NCI-H345 (cell line): ENCODE measurements at places on chromosomes 3 and 15.

GRCh38 chr3:183924956-183925355 lies 40.3 kb upstream of the PARL start:
- no peak for DNase-seq

DNA sequence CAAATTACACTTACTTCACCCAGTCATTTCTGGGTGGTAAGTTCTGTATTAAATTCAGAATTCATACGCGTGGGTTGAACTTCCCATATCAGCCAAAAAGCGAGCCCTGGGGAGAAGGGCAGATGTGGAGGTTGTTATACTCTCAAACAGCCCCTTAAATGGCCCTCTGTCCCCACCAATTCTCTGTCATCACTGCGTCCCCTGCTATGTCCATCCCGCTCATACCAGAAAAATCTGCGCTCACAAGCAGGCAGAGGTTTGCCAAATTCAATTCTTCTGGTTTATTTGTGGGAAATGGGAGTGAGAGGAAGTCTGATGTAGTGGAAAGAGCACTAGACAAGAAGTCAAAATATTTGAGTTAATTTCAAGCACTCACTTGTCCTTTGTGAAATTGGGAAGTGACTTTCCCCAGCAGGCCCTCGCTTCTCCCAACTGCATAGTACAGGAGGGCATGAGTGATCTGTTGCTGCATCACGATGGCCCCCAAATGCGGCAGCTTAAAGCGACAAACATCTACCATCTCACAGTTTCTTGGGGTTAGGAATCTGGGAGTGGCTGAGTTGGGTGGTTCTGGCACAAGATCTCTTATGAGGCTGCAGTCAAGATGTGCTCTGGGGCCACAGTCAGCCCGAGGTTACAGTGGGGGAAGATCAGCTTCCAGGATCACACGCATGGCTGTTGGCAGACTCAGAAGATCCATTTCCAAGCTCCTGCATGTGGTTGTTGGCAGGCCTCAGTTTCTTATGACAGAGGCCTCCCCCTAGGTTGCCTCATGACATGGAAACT lies 67.7 kb downstream of the CPN2 start:
- DNase-seq = no peak

DNA sequence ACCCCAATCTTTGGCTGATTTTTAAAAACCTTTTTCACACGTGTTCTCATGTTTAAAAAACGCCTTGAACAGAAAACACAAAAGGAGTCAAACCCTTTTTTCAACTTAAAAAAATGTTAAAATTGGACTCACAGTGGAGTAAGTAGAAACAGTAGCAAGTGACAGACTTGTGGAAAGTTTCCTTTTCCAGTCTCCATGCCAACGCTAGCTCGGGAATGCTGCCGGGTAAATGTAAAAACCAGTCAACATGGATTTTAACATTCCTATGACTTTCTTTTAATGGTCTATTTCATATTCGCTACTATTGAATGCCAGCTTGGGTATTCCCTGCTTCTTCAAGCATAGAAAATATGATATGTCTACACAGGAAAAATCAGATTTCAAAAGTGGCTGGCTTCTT lies 1.6 kb upstream of the PROK2 start:
- no peak for DNase-seq

- DNase-seq = no peak
Observed at GRCh38 chr3:89973156-89973555, 865.7 kb downstream of the EPHA3 start.

DNA sequence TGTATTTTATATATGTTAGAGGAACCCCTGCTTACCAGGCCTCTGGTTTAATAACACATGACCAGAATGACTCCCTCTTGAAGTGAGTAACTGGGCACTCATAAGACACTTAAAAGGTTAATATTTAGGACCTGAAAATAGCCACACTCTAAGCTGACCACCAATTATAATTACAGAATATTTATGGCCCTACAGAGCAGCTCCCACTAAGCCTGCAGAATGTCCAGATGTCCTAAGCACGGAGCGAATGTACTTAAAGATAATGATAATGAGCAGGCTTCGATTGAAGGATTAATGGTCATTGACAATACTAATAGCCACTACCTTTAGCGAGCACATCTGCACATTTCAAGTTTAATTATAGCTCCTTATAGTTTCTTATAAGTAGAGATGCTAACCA lies 22.8 kb upstream of the KCTD6 start:
- DNase-seq = no peak

DNA sequence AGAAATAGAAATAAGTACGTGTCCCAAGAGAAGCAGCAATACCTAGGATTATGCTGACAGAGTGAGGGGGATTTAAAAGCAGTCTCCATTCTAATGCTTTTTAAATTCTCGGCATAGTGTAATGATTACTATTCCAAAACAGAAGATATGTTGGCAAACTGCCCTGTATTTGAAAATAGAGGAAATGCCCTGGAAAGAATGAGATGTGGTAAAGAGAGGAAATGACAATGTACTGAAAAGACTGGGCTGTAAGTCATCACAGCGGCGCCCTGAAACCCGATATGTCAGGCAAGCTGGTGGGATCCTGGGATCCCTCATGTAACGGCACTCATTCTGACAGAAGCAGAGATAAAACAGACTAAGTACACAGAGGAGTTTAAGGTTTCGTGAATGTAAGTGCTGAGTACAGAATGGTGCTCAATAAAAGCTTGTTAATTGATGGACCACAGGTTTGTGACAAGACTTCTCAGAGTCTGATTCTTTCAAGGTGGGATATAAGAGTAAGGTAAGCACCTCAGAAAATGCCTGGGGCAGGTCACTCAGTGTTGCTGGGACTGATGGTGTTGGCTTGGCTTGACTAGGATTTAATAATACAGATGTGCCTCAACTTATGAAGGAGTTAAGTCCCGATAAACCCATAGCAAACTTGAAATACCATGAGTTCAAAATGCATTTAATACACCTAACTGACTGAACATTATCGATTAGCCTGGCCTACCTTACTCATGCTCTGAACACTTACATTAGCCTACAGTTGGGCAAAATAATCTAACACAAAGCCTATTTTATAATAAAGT lies 91.4 kb downstream of the NFKBIZ start:
- DNase-seq = peak; percentile 23

GRCh38 chr3:168094877-168095610 lies 680 bp downstream of the GOLIM4 start:
- DNase-seq = peak; percentile 49

- DNase-seq = peak; percentile 33
Observed at GRCh38 chr3:181610083-181610972, 101.4 kb upstream of the SOX2 start.

DNA sequence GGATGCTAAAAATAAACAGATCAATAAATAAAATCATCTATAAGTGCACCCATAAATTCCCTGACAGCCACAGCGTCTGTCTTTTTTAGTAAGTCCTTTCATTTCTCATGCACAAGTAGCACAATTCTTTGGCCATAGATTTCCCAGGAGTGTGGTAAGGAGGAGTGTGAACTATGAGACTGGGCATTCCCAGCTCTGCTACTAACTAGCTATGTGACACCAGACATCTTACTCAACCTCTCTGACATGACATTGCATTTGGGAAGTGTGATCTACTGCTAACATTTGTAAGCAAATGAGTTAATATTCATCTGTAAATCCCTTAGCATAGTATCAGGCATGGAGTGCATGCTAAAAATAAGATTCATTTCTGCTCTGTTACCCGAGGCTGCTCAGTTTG lies 301.7 kb downstream of the NTRK3 start:
- DNase-seq = no peak

GRCh38 chr3:35500641-35501350 lies 138.5 kb upstream of the ARPP21 start:
- DNase-seq = no peak

DNA sequence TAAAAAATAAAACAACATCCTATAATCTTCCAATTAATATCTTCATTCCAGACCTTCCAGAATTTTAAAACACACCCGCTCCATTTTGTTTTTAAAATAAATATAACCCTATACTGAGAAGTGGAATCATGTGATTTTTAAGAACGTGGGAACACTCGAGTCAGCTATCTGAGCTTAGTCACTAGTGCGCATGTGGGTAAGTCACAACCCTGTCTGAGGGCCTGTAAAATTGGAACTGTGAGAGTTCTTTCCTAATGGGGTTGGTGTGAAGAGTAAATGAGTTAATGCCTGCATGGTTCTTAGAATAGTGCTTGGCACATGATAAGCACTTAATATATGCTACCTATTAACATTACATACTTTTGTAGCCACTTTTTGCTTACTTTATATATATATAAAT lies 19.9 kb upstream of the POLR2M start:
- DNase-seq = no peak

- peak; percentile 11 for DNase-seq
Observed at GRCh38 chr15:73081321-73081958, 29.2 kb downstream of the NEO1 start.
